ENCODE measurements at places on chromosomes 7 and 10.

GRCh38 chr10:88849234-88849633 lies 2.4 kb downstream of the ANKRD22 start:
- DNase-seq: no peak

GRCh38 chr10:14466257-14466656 lies 135.5 kb upstream of the FRMD4A start:
- DNase-seq: no peak

- no peak for DNase-seq
These were observed 16.7 kb downstream of the LRRN3 start for GRCh38 chr7:111107579-111107978.

DNA sequence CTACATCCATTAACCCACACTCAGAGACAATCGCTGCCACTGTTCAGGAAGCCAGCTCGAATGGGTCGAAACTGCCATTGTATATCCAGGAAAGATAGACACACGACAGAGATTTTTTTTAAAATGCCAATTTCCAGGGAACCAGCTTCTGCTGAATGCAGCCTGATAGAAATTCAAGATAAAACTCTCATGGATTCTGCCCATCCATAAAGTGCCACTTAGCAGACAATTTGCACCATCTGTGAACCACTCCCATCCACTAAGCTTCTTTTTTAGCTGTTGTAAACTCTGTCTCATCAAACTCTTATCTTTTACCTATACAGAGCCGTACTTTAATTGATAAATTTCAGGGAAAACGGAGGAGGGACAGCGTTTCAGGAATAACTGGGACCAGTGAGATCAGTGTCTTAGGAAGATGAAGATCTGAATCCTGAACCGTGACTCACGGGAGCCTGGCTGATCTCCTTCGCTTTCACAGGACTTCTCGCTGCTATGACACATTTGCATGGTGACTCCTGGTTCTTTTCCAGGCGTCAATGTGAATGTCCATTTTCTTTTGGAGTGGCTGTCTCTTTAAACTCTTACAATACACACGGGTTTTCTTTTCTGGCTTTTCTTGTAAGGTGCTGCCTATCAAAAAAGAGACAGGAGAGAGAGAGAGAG lies 103.4 kb downstream of the FAM204A start:
- DNase-seq: no peak

- DNase-seq: no peak
These were observed 32.1 kb downstream of the VWC2 start for GRCh38 chr7:49805371-49806007.

GRCh38 chr7:12322284-12322902 lies 81.3 kb downstream of the VWDE start:
- no peak for DNase-seq

DNA sequence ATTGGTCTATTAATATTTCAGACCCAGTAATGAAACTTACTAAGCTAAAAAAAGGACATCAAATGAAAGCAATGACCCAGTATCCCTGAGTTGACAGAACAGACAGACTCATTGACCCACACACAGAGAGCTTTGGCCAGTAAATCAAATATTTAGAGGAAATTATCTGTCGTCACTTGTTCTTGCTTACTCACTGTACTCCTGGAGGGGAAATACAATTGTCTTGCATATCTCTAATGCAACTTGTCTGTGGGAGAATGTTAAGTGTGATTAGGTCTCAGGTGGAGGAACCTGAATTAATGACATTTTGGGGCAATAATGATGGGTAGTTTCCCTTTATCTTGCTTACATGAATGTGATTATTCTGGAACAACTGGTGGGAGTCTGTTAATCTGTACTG lies 80.4 kb downstream of the CUBN start:
- no peak for DNase-seq

DNA sequence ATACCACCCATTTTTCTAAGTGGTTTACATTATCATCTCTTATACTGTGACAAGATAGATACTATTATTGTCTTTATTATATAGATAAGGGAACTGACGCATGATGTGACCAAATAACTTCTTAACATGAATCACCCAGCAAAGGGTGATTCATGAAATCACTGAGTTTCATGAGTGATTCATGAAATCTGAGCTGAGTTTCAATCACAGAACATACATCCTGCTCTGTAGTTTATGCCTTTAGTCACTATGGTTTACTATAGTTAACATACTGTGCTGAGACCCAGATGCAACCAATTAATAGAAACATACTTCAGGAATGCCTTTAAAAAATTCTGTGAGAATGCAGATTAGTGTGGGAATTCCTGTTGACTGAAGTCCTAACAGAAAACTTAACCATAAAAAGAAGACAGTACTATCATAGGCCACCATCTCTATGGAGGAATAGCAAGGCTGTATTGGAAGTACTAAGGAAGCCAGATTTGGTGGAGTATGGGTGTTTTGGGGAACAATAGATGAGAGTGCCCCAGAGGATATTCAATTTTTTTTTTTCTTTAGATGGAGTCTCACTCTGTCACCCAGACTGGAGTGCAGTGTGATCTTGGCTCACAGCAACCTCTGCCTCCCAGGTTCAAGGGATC lies 43.1 kb upstream of the SEMA3A start:
- DNase-seq: no peak

Data from HEK293T (cell line).